Astrocyte of the hippocampus (primary cell): ENCODE measurements at places on chromosomes 1 and 21.

DNA sequence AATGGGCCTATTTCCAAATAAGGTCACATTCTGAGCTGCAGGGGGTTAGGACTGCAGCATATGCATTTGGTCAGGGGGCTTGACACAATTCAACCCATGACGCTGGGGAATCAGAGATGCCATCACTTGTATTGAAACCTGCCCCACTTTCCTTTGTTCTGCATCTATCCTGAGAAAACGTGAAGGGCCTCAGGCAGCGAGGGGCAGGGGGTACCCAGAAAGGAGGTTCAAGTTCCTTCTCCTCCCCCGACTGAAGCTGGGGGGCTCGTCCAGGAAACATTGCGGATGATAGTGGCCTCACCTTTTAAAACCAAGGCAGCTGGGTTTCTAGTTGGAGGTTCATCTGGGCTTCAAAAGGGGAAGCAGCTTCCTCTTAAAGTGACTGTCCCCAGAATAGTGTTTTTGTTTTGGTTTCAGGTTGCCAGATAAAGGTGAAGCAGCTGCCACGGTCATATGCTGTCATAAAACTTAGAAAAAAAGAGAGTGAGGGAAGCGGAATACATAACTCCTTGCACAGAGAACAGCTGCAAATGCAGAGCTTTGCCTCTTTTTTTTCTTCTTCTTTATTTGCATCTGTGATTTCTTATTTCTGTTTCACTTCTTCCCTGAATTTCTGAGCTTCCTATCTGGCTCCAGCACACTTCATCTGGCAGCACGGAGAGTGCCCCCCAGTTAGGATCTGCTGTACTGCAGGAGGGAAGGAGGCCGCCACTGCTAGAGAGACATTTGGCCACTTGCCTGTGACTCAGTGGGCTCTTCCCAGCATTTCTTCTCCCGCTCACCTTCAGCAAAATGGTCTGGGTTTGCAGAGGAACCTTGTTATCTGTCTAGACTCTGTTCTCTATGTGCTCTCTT is 142.0 kb downstream of the AJAP1 start:
- DNase-seq: no peak

DNA sequence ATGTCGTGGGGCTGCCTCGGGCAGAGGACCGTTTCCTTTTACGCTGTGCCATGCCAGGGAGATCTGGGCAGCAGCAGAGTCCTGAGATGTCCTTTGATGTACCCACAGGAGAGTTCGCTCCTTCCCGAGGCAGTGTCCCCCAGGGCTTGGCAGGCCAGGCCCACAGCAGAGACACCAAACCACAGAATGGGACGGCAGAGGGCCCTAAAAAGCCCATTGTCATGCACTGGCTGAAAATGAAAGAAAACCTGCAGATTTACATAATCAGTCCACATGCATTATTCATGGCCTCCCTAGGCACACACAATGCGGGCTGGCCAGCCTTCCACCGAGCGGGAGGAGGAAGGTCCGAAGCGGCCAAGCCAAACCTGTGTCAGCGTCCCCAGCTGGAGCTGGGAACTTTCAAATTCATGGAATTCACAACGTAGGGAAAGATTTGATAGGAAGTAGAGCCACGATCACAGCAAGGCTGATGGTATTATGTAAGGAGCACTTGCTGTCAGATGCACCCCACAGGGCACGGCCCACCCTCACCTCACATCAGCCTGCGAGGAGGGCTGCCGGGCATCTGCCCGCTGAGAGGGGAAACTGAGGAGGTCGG is 25.3 kb upstream of the EFHD2 start:
- DNase-seq: peak; percentile 94

DNA sequence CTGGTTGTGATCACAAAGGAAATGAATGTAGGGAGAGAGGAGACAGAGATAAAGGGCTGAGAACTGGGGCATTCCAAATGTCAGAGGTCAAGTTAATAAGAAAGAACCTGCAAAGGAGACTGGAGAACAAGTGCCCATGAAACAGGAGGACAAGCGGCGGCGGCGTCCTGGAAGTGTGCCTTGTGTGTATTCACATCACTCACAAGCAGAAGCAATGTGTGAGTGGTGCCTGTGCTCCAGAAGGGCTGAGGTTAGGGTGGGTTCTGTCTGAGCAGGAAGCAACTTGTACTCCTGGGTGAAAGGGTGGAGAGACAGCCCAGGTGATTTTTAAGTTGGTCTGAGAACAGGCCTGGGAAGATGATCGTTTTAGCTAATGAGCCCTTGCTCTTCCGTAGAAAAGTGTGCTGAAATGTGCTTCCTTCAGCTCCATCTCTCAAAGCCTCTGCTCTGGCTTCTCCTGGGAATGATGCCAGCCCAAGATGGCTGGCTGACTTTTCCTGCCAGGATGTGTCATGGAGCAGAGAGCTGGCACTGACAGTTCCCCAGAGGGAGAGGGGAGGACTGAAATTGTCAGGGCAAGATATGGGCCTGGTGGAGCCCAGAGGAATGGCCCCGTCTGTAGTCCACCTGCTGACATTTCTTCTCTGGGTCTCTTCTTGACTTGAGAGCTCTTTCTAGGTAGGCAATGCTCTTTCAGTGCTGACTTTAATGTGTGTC is 25.1 kb upstream of the PLEKHA6 start:
- DNase-seq: peak; percentile 81

DNA sequence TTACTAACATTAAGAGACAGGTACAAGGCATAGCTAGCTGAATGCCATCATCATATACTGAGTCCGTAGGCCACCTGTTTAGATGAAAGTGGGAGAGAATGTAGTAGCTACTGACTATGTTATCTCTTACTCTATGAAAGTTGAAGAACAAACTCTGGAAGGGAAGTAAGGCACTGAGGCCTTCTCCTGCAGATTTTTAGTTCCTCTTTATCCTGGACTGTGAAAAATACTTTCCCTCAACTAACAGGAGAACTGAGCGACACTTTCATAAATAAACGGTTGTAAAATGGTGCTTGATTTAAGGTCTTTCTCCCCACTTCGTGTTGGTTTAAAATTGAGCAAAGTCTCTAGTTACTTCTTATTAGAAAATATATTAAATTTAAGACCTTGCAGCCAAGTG is 101.9 kb downstream of the FNBP1L start:
- DNase-seq: no peak

- no peak for DNase-seq
Observed at GRCh38 chr1:25356441-25356840, 18.3 kb downstream of the TMEM50A start.

GRCh38 chr1:201350884-201351283 is 26.6 kb downstream of the TNNT2 start:
- DNase-seq: no peak

GRCh38 chr1:37040261-37040660 is 5.9 kb upstream of the GRIK3 start:
- DNase-seq: no peak

- peak; percentile 16 for DNase-seq
Observed at GRCh38 chr1:107833061-107833460, 131.9 kb downstream of the VAV3 start.

DNA sequence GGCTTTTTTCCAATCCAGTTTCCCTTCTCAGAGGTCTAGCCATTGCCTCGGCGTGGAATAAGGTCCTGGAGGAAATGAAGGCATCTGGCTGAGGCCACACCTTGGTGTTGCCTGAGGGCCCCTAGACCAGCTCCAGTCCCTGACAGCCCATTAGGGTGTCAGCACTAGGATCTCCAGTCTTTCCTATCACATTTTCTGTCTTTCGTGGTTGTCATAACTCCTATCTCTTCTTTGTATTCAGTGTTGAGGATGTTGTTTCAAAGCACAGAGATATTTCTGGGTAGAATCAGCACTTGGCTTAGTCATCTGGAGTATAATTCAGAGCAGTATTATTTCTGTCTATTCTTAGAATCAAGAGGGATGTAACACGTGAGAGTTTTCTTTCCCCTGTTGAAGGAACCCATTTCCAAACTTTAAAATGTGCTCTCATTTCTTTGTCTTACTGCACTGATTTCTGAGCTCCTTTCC is 844.3 kb downstream of the KCNT2 start:
- DNase-seq: no peak

- DNase-seq: no peak
Observed at GRCh38 chr1:53306168-53306567, 21.7 kb downstream of the LRP8 start.

DNA sequence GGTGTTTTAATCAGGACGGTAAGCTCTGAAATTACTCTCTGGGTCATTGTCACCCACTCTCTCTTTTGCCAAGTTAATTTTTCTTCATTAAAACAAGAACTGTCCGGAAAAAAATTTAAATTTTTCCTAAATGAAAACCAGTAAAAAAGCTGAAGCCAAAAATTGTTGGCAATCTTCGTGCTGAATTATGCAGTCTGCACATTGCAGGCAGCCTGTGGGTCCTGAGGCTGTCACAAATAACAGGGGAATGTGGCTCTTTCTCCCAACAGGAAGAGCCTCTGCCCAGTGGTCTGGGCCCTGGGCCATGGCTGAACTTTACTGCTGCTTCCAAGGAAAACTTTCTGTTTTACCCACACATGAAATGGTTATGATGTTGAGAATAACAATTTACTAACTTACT is 153.9 kb upstream of the SPAG17 start:
- peak; percentile 60 for DNase-seq

GRCh38 chr1:43381612-43382011 is 8.0 kb downstream of the MED8 start:
- no peak for DNase-seq

GRCh38 chr1:63330331-63330916 is 8.1 kb downstream of the FOXD3 start:
- DNase-seq: no peak

DNA sequence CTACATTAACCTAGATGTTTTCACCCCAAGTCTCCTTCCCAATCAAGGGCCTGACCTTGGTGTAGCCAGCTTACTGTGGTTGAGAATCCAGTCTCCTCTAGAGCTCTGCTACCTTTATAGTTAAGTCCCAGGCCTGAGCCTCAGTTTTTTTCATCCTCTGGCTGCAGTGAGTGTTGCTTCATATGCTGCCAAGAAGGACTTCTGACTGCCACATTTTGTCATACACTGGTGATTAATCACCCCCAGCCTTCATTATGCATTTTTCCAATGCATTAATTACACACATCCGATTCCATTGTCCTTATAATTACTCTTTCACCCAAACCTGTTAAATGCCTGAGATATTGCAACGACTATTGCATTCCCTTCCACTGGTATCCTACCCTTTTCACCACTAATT is 66.3 kb upstream of the FGGY start:
- DNase-seq: peak; percentile 60

- no peak for DNase-seq
Observed at GRCh38 chr1:10473145-10473765, 926 bp upstream of the DFFA start.

- DNase-seq: no peak
Observed at GRCh38 chr1:24955161-24955560, 25.1 kb upstream of the RUNX3 start.

GRCh38 chr1:22206551-22207125 is 63.7 kb upstream of the WNT4 start:
- DNase-seq: no peak

DNA sequence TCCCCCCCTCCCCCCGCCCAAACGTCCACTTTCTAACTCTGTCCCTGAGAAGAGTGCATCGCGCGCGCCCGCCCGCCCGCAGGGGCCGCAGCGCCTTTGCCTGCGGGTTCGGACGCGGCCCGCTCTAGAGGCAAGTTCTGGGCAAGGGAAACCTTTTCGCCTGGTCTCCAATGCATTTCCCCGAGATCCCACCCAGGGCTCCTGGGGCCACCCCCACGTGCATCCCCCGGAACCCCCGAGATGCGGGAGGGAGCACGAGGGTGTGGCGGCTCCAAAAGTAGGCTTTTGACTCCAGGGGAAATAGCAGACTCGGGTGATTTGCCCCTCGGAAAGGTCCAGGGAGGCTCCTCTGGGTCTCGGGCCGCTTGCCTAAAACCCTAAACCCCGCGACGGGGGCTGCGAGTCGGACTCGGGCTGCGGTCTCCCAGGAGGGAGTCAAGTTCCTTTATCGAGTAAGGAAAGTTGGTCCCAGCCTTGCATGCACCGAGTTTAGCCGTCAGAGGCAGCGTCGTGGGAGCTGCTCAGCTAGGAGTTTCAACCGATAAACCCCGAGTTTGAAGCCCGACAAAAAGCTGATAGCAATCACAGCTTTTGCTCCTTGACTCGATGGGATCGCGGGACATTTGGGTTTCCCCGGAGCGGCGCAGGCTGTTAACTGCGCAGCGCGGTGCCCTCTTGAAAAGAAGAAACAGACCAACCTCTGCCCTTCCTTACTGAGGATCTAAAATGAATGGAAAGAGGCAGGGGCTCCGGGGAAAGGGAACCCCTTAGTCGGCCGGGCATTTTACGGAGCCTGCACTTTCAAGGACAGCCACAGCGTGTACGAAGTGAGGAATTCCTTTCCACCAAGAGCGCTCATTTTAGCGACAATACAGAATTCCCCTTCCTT is 158.1 kb downstream of the RUNX1 start:
- DNase-seq: peak; percentile 71

DNA sequence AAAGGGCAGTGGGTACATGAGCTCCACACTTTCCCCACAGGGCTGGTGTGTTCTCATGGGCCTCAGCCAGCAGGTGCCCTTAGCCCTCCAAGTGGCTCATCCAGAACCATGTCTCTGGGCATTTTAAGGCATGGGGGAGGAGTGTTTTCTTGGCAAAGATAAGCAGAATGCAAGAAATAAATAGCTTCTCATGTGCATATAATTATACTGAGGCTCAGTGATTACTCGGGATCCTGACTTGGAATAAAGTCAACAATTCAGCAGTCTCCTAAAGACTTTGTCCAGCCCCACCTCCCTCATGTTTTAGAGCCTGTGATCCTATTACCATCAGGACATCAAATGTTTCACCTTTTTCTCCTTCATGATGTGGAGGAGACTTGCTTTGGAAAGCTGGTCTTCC is 92.7 kb upstream of the COG2 start:
- DNase-seq: no peak

- DNase-seq: no peak
Observed at GRCh38 chr1:4203501-4203900, 303.4 kb upstream of the C1orf174 start.

DNA sequence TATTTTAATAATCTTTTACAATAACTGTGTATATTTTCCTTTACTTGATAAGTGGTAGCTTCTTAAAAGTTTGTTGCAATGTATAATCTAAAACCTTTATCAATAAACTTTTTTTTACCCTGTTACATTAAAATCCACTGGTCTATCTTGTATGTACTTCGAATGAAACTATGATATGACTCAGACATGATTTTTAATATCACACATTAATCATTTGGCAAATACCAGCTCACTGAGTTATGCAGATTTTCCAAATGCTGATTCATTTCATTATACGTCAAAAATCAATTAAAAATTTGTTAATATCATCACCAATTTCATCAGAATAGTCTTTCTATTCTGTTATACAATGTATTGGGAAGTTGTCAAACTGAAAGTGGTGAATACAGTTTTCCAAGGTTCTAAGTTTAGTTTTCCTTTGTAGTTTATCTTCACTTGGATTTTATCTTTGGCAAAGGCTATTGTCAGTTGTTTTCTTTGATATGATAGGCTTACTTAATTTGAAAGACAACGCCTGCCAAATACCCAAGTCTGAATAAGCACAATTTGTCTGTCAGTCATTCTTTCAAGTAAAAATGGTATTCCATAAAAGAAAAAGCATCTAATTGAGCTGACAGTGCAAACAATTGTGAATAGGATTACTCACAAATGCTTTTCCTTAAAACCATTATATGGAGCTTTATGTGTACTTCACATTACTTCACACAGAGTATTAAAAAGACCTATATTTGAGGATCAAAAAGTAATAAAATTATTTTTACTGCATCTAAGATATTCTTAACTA is 127.0 kb downstream of the NME7 start:
- DNase-seq: peak; percentile 4
